ENCODE measurements at places on chromosomes 16 and 17.

- DNase-seq, result no peak
Measured at GRCh38 chr16:53745086-53745485, 41.1 kb downstream of the FTO start.

DNA sequence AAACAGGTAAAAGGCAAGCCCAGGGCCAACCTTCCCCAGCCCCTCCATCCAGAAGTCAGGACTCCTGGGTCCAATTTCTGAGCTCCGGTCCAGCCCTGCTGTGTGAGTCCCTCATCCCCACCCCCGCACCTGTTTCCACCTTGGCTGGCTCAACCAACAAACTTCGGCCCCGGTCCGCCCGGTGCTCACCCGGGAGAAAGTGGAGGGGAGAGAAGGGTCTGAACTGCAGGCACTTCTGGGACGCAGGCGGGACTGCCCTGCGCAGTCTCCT lies 541 bp downstream of the RHBDF2 start:
- DNase-seq, result no peak

DNA sequence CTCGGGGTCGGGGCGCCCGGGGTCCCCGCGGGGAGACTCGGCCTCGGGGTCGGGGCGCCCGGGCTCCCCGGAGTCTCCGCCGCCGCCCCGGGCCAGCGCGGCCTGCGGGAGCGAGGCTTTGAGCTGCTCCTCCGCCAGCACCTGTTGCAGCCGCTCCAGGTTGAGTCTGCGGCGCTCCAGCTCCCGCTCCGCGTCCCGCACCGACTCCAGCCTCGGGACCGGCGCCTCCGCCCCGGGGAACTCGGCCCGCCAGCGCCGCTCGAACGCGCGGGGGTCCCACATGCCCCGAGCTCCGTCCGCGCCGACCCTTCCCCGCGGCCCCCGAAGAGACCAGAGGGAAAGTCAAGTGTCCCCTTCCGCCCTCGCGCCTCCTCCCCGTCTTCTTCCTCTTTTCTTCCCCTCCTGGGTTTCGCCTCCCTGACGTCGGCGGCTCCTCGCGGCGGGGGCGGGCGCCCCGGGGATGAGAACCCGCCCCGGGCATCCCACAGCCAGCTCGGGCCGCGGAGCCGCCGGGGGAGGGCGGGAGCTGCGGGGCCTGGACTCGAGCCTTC lies 40.8 kb upstream of the BHLHA9 start:
- DNase-seq, result peak; percentile 75

GRCh38 chr17:56826611-56827414 lies 6.9 kb downstream of the C17orf67 start:
- no peak for DNase-seq

DNA sequence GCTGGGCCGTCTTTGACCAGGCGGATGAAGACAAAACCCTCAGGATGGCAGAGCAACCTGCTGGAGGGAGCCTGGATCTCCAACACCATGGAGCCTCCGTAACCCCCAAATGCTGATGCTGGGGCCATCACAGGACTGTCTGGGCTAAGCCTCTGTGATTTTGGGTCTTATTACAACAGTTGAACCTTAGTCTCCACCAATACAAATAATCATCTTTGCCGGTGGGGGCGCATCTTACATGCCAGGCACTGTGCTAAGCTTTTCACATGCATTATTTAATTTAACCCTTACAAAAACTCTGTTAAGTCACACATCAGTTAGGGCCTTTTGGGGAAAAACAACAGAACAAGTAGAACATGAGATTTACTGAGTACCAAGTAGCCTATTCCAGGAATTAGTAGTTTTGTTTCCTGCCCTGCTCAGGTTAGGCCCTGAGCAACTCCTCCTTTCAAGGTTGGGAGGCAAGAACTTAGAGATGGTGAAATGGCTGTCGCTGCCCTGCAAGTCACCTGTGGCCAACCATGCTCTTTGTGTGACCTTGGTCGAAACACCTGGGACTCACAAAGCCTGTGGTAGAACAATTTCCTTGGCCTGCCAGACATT lies 8.9 kb upstream of the ITGAM start:
- no peak for DNase-seq

DNA sequence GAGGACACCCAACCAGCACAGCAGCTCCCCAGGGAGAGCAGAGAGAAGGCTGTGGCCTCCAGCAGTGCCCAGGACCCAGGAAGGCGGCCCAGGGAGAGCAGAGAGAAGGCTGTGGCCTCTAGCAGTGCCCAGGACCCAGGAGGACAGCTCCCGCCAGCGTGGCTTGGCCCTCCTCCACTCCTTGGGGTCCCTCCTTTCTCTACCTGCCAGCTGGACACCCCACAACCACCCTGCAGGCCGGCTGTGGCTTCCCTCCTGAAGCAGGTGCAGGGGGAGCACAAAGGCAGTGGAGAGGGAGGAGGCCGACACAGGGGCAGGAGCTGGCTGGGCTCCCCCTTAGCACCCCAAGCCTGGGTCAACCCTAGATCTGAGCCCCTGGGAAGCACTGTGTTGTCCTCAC lies 54.1 kb upstream of the FASN start:
- DNase-seq, result peak; percentile 28

DNA sequence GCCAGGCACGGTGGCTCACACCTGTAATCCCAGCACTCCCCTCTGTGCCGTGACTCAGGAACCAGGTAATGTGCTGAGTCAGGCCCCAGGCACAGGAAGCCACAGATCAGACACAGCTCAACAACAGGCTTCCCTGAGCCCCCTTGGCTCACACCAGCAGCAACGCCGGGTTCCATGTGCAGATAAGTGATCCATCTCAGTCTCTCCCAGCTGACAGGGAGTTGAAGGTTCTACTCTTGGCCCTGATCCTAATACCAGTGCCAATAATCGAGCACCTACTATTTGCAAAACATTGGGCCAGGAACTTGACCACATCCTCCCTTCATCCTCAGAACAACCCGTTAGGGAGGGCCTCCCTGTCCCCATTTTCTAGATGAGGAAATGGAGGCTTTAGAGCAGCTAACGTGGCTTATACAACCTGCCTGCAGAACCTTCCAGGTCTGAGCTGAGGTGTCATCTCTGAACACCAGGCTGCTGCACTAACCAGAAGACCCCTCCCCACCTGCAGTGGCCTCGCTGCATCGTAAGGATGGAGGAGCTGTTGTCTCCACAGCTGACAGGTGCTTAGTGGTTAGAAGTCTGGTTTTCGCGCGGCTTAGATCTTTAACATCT lies 64.8 kb upstream of the AMZ2 start:
- no peak for DNase-seq

DNA sequence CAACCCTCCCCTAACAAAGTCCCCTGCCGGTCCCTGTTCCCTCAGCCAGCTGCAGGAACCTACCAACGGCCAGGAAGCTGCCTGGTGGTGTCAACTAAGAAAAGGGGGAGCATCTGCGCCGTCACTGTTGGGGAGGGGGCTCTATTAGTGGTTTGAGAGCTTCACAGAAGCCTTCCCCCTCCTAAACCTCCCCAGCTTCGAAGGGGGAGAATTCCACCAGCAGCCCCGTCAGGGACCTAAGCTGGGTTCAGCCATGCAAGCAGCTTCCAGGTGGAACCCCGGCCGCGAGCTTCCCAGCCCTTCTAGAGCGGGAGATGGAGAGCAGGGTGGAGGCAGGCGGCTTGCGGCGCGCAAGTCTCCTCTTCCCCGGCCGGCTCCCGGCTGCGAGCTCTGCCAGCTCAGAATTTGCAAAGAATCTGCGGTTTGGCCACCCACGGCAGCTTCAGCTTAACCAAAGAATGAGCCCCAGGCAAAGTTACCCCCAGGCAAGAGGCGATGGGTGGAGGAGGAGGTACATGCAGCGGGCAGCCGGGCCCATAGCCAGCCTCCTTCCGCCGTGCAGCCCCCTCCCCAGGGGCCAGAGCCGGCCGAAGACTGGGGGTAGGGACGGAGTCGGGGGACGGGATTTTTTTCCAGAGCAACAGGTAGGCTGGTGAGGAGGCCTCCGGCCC lies 33.7 kb downstream of the DDX19A start:
- DNase-seq, result peak; percentile 54
